ENCODE measurements at places on chromosomes 12 and 14.

- no peak for DNase-seq
These were observed 190.8 kb upstream of the TMEM132C start for GRCh38 chr12:128076188-128076587.

DNA sequence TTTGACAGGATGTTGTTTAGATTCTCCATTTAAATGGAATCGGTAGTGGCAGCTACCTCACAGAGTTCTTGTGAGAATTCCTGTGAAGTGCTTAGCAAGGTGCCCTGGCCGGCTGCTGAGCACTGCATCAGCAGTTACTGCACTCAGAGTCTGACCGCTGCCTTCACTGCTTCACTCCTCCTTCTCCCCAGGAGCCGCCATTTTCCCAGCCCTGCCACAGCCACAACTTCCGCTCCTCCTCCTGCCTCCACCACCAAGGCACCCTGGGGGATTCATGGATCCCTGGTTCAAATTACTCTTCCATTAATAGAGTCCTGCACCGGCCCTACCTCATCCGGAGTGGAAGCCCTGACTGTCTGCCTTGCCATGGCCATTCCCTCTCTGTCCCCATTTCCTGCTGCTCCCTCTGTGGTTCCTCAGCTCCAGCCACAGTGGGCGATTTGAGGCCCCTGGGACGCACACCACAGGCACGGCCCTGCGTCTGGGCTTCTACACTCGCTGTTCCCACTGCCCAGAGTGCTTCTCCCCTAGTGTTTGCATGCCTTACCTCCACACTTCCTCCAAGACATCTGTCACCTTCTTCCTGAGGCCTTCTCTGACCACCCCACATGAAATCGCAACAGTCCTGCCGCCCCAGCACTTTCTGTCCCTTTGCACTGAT, 210.3 kb downstream of the IPO8 start:
- DNase-seq, result no peak

GRCh38 chr12:96427269-96427729, 27.1 kb upstream of the CDK17 start:
- no peak for DNase-seq

DNA sequence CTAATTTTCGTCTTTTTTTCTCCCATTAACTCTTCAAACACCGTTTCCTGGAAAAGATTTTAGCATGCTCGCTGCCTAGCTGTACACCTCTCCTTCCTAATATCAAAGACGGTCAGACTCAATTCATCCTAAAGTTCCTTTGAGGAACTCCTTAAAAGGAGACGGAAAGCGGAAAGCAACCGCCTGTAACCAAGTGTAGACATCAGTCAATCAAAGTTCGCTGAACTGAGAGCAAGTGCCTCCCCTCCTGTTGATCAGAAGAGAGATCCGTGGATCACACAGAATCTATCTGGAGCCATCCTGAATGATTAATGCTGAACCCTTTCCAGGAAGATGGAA, 412 bp upstream of the TEP1 start:
- no peak for DNase-seq

DNA sequence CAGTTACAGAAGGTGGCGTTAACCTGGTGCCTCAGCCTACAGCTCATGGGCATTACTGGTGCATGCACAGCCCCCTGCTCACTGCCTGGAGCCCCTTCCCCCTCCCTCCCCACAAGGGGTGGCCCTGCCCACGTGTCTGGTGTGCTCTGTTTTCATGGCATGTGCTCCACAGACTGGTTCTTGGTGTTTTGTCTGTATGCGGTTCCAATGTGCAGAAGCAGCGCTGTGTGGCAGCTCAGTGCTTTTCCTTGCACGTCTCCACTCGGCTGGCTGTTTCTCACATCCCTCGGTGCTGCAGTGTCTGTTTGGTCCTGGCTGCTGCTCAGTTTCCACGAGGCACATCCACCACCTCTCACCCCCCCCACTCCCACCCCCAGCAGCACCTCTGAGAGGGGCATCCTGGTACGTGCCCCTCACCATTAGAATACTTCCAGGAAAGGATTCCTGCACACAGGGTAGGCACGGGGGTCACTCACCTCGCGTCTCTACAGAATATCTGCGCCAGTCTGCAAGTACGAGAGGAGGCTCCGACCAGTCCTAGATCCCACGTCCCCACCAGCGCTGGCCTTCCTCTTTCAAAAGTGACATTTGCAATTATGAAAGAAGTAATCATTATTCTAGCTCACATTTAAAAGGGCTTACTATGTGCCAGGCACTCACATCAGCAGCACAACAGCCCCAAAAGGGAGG, 27.1 kb downstream of the DIO3 start:
- DNase-seq, result no peak

DNA sequence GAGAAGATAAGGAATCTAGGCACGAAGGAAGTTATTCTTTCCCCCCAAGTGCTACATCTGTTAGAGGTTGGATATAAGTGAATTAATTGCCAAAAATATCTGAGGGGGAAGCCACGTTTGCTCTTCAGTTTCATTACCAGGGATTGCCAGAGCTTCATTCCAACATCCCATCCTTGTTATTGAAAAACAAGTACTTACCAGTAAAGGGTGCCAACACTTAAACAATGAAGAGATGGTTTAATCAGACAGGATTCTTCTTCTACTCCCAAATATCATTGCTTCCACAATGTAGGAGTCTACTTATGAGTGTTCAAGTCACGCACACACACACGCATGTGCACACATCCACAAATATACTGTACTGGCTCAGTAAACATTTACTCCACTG, 312.4 kb downstream of the RPAP3 start:
- no peak for DNase-seq

GRCh38 chr12:9634969-9635754, 27.4 kb upstream of the KLRB1 start:
- no peak for DNase-seq

- DNase-seq, result no peak
These were observed 32.8 kb upstream of the RERG start for GRCh38 chr12:15253990-15254389.

GRCh38 chr12:12439636-12440035, 82.8 kb downstream of the BORCS5 start:
- DNase-seq, result peak; percentile 55

DNA sequence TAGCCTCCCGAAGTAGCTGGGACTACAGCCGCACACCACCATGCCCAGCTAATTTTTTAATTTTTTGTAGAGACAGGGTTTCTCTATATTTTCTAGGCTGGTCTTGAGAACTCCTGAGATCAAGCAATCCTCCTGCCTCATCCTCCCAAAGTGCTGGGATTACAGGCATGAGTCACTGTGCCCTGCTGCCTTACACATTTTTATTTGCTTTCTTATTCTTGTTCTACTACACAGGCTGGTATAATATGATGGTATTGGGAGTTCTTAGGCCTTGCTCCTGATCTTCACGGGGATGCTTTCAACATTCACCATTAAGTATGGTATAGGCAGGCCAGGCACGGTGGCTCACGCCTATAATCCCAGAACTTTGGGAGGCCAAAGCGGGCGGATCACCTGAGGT, 21.2 kb downstream of the DGLUCY start:
- no peak for DNase-seq

DNA sequence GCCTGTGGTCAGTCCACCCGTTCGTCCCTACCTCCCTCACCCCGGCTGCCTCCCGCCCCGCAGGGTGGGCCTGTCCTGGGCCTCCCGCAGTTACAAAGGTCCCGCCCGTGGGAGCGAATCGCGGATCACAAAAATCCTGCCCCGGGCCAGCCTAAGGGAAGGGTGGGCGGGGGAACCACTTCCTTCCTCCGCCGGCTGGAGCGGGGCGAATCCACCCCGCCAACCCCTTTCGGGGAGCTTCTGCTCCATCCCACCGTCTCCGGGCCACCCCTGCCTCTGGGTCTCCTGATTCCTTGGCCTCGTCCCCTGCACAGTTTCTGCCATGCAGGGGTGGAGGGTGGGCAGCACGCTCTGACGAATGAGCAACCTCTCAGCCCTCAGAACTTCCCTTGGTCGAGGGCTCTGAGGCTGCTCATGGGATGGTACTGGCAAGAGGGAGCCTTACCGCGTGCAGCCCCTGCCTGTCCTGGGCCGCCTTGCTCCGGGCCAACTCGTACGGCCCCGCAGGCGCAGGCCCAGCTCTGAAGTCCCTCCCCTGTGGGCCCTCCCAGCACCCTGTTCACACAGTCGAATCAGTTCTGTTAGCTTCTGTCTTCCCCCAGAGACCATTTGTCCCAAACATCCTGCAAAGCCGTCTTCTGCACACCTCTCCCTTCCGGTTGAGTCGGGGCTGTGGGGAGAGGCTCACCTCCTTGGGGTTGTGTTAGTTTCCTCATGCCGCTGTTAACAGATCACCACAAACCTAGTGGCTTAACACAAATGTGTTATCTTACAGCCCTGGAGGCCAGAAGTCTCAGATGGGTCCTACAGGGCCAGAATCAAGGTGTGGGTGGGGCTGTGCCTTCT, 589 bp upstream of the HVCN1 start:
- DNase-seq, result peak; percentile 44

GRCh38 chr12:119060847-119061796, 79.8 kb downstream of the SRRM4 start:
- DNase-seq, result no peak

DNA sequence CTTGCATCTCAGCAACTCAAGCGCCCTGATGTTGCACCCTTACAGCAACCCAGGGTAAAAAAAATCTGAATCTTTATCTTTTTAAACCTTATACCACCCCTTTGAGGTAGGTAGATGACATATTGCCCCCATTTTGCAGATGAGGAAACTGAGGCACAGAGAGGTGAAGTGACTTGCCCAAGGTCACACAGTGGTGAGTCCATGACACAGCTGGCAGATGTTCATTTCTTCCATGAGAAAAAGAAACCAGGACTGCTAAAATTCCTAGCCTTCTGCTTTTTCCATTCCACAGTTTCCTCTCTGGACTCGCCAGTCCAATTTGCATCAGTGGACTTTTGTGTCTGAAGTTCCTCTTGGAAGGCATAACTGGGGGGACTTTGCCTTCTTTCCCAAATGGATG, 79.3 kb downstream of the IGF1 start:
- no peak for DNase-seq

DNA sequence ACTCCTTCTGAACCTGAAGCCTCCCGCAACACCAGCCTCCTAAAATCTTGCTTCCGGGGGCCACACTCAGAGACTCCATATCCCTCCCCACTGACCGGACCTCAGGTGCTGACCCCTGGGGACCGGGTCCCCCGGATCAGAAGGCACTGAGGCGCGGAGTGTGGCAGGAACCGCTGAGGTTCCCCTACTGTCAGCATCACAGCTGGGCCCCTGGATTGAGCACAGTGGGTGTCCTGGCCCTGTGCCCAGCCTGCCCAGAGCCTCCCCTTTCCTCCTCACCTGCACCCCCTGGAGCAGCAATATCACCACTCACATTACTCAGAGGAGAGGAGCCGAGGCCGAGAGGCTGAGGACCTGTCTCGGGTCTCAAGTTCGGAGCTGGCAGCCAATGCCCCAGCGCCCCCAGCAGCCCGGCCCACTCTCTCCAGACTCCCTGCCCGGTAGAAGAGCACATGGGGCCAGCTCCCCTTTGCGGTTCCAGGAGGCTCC, 101.2 kb upstream of the EIF5 start:
- DNase-seq, result no peak

DNA sequence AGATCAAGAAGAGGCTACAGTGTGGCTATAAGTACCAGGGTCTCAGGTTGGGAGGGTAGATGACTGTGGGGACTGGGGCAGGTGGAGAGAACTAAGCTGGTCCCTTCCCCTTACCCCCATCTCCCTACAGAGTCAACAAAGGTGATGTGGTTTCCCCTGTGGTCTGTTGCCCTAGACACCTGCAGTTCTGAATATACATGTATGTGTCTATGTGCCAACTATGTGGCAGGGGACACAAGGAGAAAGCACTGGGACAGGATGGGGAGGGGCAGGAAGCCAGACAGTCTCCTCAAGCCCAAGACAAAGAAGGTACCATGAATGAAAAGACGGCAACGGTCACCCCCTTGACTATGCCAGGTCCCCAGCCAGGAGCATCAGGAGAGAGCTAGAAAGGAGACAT, 4.5 kb upstream of the HDAC7 start:
- DNase-seq, result no peak

GRCh38 chr14:30143627-30144026, 216.0 kb upstream of the PRKD1 start:
- DNase-seq, result no peak

DNA sequence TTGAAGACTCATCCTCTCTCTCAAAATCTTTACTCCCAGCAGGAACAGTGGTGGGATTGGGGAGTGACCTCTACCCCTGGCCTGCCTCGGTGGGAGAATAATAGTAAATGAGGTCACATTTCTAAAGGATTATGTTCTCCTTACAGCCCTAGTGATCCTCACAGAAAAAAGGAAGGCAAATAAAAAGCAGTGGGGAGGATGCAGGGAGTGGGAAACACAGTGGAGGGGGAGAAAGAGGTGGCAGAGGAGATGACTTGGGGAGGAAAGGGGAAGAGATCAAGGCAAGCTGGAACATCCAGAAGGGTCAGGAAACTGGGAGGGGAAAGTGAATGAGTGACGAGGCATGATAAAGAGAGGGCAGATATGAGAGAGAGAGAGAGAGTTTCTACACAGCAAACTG, 8.3 kb upstream of the SYNDIG1L start:
- DNase-seq, result no peak
